ENCODE measurements at places on chromosomes 12 and 14.

- DNase-seq = no peak
Observed at GRCh38 chr14:73724696-73725095, 10.5 kb upstream of the PNMA1 start.

DNA sequence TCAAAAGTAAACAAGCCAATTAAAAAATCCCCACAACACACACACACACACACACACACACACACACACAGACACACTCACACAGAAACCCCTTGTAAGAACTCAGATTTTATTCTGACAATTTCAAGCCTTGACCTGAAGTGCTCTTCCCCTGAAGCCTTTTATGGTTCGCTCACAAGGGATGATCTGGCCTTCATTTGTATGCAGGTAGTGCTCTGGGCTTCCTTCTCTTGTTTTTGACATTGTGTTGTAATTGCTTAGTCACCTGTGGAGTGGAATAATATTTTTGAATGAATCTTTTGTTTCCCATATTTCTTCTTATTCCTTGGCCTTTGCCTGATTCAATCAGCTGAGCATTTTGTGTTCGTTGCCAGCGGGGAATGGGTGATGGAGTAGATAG is 83.3 kb upstream of the CSRP2 start:
- DNase-seq = no peak

DNA sequence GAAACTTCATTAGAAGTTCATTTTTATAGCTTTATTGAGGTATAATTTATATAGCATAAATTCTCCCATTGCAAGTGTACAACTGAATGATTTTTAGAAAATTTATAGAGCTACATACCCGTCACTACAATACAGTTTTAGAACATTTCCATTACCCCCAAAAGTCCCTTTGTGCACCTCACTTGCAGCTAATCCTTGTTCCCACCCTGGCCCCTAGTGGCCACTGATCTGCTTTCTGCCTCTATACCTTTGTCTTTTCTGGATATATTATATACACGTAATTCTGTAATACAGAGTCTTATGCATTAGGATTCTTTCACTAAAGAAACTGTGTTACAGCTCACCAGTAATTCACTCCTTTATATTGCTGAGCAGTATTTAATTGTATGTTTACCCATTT is 145.1 kb upstream of the DIO2 start:
- no peak for DNase-seq

DNA sequence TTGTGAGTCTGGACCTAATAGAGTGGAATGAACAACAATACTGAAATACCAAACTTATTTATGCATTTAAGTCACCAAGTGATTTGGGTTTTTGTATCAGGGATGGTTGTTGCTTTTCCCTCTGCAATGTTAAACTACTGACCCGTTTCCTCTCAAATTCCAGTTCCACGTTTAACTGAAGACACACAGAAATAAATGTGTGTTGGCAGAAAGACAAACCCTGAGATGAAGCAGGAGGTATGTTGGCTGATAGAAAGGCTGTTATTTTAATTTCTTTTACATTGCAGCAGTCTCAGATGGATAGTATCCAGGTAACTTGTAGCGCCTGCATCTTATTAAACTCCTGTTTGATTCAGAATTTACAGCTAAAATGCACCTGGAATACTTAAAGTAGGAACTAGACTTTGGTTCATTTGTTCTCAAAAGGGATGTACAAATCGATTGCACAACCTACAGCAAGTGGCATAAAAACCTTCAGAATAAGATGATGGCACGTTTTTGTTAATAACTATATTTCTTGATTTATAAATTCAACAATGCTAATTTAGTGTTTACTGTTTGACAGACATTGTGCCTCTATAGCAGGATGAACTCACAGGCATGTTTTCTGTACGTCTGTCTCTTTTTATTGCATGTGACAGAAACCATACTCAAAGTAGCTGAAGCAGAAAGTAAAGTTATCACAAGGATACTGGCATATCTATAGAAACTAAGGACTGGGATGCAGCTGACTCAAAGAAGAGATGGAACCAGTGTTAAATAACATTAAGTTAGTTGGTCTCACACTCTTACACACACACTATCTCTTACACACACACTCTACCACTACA is 405.7 kb downstream of the ZFP36L1 start:
- no peak for DNase-seq

GRCh38 chr12:4281173-4281654 is 7.7 kb downstream of the CCND2 start:
- DNase-seq = no peak

GRCh38 chr12:70448371-70448770 is 82.3 kb downstream of the KCNMB4 start:
- no peak for DNase-seq

GRCh38 chr14:48546996-48547395 is 871.6 kb upstream of the MDGA2 start:
- DNase-seq = no peak

DNA sequence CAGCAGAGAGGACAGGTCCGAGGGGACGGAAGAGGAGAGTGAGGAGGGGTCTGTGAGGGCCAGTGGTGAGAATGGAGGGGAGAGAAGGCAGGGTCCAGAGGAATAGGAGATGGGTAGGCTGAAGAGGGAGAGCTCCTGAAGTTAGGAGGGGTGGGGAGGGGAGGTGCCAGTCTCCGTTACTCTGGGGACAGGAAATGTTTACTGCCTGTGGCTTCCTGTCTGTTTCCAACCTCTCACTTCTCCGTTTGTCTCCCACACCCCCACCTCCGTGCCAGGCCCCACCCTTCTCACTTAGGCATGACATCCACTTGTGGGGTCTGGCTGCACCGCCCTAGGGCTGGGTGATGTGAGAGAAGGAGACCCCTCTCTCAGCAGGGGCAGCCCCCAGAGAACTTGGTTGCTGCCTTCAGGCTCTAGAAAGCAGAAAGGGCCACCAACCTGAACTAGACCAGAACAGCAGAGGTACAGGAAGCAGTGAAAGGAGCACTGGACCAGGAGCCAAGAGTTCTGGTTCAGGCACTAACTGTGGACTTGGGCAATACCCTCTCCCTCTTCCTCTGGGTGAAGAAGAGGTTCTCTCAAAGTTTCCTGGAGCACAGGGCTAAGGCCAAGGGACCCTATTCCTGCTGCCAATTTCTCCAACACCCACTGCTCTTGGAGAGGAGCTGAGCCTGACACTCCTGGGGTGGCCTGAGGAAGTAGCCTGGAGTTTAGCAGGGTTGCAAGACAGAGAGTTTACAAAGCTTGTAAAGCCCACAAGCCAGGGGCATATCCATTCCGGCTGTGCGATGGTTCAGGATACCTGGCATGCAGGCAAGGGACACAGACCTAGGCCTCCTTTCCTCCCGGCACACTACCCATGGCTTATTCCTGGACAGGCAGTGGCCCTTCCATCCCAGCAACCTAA is 5.5 kb downstream of the ITGA5 start:
- DNase-seq = peak; percentile 51

DNA sequence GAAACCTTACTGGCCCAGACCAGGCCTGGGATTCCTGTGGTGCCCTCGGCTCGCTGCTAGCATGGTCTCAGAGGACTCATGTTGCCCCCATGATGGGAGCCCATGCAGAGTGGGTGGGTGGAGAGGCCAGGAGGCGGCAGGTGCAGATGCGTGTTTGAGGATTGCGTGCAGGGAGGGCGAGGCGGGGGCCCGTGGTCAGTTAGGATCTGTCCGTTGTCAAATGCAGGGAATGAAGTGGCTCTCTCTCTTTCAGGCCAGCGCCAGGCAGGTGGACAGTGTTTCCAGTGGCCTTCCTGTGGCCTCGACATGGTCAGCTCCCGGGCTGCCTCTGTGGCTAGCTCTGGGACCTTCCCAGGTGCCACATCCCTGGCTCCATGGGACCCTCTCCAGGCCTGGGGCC is 39.3 kb upstream of the DLK1 start:
- DNase-seq = no peak

DNA sequence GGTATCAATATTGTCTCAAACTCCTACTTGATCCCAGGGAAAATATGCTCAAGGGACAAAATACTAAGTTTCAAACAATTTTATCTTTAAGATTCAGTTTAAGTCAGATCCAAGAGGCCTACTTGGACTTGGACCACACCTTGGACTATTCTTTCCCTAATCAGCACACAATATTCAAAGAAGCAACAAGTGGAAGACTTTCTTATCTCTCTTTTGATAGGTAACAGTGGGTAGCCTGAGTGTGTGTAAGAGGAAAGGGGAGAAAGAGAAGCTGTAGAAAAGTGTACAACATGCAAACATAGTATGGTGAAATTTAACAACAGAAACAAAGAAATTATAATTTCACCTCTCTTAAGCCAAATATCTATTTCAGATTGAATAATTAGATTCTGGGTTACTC is 6.5 kb downstream of the CERS5 start:
- no peak for DNase-seq

- DNase-seq = no peak
Observed at GRCh38 chr12:55938826-55939501, 8.0 kb downstream of the DGKA start.

DNA sequence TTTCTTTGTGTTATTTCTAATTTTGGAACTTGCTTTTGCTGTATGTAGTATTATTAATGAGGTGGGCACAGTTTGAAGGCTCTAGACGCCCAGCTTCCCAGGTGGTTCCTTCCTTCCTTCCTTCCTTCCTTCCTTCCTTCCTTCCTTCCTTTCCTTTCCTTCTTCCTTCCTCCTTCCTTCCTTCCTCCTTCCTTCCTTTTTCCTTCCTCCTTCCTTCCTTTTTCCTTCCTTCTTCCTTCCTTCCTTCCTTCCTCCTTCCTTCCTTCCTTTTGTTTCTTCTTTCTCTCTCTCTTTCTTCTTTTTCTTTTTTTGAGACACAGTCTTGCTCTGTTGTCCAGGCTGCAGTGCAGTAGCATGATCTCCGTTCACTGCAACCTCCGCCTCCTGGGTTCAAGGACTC is 906.7 kb downstream of the AACS start:
- DNase-seq = no peak

DNA sequence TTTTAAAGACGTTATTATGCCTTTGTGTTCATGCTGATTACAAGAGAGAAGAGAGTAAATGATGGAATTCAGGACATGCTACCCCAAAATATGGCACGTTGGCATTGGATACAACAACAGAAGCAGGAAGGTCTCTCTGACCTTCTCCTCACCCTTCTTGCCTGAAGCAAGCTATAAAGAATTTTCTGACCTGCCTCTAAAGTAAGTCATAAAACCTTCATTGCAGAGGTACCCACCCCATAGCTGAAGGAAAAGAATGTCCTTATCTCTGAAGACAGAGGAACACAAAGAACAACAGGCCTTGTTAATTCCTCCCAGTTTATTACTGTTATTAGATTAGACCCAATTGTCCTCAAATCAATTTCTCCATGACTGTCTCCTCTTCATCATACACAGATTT is 176.2 kb downstream of the FBXL14 start:
- no peak for DNase-seq

- DNase-seq = no peak
Observed at GRCh38 chr12:56086608-56087007, 6.6 kb downstream of the ERBB3 start.

- DNase-seq = no peak
Observed at GRCh38 chr12:75814851-75815754, 216.5 kb downstream of the PHLDA1 start.

- DNase-seq = no peak
Observed at GRCh38 chr14:70792939-70793338, 16.4 kb downstream of the MAP3K9 start.

DNA sequence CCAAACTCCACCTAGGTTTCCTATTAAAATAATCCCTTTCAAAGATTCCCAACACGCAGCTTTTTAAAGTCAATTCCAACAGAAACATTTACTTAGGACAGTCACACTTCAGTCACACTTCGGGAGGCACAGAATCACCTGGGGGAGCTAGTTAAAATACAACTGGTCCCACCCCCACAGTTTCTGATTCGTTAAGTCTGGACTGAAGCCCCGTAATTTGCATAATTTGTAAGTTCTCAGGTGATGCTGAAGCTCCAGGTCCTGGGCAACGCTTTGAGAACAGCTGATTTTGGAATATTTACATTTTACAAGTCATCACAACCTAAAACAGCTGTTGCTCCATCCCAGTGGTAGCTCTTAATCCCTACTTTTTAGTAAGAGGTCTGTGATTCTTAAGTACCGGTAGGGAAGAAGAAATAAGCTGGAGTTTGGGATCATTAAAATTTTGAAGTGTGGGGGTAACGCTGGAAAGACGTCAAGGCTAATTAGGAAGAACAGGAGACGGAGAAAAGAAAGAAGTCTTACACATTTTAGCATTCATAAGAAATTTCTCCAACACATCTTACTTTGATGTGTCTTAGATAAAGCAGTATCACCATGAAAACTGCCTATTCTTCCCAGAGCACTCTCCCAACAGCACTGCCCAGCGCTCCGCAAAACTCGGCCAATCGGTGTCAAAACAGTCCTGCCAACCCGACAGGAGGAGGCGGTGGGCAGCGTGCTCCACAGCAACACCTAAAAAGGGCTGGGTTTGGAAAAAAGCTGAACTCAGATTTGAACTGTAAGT is 1.1 kb downstream of the IPO8 start:
- no peak for DNase-seq

- DNase-seq = no peak
Observed at GRCh38 chr12:98185606-98186005, 329.8 kb upstream of the TMPO start.

GRCh38 chr14:45787167-45787566 is 534.2 kb upstream of the MIS18BP1 start:
- no peak for DNase-seq

GRCh38 chr12:47877081-47877480 is 27.7 kb downstream of the VDR start:
- DNase-seq = no peak

DNA sequence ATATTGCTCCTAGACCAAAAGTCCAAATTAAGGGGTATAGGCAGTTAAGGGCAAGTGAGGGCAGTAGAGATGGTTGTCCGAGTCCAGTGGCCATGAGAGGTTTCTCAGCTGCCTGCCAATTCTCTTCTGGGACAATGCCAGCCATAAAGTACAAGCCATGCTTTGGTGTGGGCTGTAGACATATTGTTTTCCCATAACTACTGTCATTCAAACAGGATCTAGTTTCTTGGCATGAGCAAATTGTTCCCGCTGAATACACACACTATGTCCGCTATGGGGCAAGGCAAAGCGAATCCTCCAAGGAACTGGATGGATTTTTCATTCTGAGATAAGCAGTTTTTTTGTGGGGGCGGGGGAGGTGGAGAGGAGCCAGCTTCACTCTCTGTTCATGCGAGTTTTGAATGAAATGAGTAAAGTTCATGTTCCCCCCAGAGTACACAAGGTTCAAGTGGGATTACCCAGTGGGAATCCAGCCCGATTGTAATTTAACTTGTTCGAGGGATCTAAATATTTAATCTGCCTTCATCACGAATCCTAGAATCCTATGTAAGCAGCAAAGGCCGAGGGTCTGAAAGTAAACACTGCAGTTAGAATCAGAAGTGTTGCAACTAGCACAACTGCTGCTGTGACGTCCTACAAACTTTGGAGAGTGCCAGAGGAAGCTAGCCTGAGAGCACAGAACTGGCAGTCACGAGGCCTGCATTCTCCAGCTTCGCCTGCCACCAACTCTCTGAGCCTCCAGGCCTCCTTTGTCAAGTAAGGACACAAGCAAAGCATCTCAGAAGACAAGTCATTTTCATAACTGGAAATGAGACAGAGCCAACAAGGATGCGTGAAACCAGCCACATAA is 137.0 kb downstream of the CRADD start:
- no peak for DNase-seq

DNA sequence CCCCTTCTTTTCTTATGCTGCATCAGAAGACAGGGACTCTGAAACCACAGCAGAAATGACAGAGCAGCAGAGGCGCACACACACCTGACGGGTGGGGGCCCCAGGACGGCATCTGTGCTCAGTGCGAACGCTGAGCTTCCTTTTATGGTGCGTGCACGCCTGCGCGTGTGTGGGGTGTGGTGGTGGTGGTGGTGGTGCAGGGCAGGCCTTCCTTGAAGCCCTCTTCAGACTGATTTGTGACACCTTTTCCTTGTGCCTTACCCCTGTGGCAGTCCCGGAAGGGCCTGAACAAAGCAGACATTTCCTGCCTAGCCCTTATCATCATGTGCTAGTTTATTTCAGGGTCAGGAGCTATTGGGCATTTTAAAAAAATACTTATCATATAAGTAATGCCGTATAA is 75.7 kb downstream of the TSPAN9 start:
- no peak for DNase-seq

Measured in stimulated activated CD8-positive, alpha-beta memory T cell treated with anti-CD3 and anti-CD28 coated beads, Interleukin-2, amount 100 ng/mL, for 48 hours (primary cell).